ENCODE measurements at places on chromosomes 6 and 20.

DNA sequence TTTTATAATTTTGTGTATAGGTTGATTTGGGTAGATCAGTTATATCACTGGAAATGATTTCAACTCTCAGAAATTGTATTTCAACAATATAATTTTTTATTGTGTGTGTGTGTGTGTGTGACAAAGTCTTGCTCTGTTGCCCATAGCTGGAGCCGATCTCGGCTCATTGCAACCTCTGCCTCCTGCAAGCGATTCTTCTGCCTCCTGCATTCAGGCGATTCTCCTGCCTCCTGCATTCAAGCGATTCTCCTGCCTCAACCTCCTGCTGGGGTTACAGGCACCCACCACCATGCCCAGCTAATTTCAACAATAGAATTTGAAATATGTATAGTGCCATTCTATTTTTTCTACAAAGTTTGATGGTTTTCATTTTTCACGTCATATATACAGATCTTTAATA, 24.1 kb downstream of the AFDN start:
- DNase-seq = no peak

DNA sequence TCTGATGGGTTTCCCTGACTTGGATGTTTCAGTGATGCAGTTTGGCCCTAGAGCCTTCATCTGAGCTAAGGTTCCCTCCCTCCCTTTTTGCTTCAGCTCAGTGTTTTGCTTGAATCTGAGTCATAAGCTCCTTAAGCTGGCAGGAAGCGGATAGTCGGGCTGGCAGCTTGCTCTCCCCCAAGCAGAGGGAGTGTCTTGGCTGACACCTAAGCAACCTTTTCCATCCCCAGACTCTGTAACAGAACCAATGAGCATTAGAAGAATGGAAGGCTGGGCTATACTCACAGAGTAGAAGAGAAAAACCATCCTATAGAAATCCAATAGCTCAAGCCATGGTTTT, 98.3 kb downstream of the HAO1 start:
- DNase-seq = no peak

GRCh38 chr6:165737396-165737795, 74.4 kb upstream of the PDE10A start:
- no peak for DNase-seq

- no peak for DNase-seq
Observed at GRCh38 chr6:25346064-25346463, 66.9 kb downstream of the CARMIL1 start.

DNA sequence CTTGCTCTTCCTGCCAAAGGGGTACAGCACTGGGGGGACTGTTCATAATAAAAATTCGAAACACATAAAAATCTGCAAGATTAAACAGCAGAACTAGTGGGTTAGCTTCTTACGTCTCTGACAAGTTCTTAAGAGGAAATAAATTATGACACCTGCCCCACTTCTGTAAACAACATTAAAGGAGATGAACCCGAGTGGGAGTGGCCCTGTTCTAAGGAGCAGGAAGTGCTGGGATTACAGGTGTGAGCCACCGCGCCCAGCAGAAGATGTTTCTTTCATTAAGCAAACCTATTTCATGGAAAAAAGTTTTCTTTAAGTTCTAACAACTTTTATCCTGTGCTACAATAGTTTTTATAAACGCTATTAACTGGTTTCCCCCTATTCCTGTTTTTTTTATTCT, 24.6 kb downstream of the USP45 start:
- DNase-seq = no peak

DNA sequence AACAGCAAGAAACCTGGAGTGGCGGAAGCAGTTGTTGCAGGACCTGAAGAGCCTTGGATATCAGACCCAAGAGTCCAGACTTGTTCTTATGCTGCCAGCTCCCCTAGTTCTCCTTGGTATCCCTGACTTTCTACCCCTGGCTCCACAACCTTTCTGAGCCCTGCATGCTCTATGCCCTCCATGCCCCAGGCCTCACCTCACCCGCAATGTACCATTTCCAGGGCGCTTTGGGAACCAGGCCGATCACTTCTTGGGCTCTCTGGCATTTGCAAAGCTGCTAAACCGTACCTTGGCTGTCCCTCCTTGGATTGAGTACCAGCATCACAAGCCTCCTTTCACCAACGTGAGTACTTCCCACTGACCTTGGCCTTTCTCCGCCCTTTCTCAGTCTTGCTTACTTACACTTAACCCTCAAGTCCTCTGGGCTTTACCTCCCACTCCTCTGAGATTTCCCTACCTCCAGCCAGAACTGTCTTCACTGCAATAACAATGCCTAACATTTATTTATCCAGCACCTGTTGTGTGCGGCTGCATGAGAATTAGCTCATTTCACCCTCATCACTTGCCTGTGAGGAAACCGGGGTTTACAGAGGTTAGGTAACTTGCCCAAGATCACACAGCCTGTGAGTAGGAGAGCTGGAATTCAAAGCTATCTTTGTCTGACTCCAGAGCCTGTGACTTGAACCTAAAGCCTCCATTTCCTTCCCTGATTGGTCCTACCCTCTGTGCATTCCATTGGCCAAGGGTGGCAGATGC, 2.3 kb downstream of the POFUT1 start:
- no peak for DNase-seq

DNA sequence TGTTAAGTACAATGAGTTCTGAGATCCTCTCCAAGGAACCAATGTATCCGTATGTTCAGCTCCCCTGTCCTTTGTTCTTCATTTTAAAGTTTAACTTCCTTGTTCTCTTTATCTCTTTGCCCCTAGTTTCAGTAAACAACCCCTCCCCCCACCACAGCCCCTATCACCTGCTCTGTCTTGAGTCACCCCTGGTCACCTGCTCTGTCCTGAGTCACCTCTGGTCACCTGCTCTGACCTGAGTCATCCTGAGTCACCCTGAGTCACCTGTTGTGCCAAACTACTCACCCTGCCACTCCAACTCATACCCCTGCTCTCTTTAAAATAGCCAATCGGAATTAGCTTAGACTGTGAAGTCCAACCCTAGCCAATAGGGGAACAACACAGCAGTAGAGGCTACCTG, 288.7 kb upstream of the CDYL start:
- peak; percentile 5 for DNase-seq

DNA sequence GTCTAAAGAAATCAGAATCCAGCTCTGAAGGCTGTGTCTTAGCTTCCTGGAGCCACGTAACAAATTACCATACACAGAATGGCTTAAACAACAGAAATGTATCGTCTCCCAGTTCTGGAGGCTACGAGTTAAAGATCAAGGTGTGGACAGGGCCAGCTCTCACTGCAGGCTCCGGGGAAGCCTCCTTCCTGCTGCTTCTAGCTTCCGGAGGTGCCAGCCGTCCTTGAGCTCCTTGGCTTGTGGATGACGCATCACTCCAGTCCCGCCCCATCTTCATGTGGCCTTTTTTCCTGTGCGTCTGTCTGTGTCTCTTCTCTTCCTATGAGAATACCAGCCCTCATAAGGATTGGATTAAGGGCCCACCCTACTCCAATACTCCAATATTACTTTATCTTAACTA, 319.1 kb upstream of the QKI start:
- no peak for DNase-seq

DNA sequence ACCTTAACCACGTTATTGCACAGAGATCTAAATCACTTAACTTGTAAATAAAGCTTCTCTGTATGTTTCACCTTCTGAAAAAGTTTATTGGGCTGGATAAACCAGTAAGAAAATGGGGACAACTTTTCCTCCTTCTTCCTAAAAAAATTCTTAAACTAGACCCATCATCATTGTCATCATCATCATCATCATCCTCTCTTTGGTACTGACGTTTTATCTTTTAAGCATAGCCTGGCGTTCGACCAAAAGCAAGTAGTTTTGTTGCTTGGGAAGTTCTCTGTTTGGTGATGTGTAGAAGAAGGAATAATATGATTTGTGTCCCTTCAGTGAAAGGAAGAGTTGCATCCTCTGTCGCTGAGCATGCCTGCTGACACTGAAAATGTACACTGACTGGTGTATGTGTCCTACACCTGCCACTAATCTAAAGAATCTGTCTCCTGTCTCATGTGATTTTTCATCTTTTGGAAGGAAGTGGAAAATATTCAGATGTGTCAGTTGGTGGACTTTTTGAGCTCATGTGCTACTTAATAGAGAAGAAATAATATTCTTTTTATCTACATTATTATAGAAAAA, 2.5 kb downstream of the CLVS2 start:
- DNase-seq = no peak

- DNase-seq = no peak
Observed at GRCh38 chr20:52383995-52384621, 192.5 kb upstream of the ZFP64 start.

- DNase-seq = no peak
Observed at GRCh38 chr6:41404182-41404845, 68.9 kb downstream of the NCR2 start.

GRCh38 chr6:89258912-89259311, 41.8 kb upstream of the GABRR1 start:
- no peak for DNase-seq

DNA sequence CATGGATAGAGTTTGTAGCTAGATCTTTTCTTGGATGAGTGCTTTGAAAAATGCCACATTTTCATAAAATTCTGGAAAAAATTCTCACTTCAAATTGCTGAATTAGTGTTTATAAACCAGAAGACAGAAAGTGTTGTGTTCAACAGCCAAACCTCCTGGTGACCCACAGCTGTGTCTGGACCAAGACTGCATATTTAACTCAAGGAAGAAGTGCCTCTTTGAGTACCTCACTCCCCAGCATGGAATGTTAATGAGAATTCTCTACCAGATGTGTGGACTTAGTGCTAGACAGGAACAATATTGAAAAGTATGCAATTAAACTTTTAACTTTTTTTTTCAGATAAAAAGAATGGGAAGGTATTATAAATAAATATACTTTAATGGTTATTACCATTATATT, 609.3 kb downstream of the COL12A1 start:
- no peak for DNase-seq

DNA sequence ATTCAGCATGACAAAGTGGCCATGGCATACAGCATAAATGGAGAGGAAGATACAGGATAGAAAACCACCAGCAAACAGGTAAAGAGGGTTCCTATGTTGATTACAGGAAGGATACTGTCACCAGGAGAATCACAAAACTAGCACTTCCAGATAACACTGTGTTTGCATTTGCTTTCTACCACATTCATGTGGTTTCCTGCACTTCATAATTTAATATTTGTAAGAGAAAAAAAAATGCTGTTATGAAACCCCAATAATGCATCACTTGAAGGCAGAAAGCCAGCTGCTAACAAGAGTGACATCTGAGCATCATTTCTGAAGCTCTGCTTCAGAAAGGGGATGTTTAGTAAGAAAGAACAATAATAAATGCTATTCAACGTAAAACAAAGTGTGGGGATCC, 106.6 kb downstream of the ATXN1 start:
- no peak for DNase-seq

GRCh38 chr6:122337645-122338044, 61.8 kb upstream of the HSF2 start:
- no peak for DNase-seq

DNA sequence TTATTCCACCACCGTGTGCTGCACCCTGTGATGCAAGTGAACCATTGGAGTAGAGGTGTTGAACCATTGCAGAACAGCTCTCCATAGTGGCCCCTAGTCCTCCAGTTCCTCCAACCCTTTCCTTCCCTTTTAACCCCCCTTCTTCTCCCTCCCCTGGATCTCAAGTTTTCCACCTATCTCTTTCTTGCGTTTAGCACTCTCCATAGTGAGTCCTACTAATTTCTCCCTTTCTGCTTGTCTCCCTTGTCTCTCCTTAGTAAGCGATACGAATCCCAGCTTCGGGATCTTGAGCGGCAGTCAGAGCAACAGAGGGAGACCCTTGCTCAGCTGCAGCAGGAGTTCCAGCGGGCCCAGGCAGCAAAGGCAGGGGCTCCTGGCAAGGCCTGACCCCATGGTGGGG, 1.1 kb downstream of the PFDN6 start:
- no peak for DNase-seq

DNA sequence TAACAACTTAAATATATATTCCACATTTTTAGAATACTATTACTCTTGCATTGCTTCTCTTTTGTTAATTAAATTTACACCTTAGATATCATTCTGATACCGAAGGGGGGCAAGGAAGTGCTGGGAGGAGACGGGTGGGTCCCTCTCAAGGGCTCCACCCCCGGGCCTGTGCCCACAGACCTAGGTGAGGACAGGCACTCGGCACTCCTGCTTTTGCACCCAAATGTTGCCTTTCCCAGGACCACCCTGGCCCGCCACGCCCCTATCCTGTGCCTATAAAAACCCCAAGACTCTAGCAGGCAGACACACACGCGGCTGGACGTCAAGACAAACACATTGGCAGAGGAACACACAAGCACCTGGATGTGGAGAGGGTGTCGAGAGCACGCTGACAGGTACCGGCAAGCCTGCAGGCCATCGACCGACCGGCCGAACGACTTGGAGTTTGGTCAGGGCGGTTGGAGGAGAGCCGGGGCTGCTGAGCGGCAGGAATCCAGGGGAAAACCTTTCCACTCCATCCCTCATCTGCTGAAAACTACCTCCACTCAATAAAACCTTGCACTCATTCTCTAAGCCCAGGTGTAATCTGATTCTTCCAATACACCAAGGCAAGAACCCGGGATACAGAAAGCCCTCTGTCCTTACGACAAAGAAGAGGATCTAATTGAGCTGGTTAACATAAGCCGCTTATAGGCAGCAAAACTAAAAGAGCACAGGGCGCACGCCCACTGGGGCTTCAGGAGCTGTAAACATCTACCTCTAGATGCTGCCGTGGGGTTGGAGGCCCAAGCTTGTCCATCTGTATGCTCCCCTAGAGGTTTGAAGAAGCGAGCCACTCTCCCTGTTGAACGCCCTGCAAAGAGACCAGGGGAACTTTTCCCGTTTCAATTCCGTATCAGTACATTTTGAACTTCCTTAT, 197.4 kb upstream of the PRSS16 start:
- no peak for DNase-seq

DNA sequence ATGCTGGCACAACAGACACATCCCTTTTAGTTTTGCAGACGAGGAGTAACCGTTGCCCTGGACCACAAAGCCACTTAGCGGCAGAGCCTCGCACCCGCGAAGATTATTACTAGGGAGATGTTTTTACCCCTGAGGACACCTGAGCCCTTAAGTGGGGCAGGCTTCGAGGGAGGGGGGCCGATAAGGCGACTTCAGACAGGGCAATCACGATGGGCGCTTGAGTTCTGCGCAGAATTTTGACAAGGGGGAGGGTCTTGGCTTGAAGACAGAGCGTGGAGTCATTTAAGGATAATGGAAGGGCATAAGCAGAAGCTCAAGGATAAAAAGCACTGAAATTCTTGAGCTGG, 650 bp upstream of the TTK start:
- DNase-seq = no peak

DNA sequence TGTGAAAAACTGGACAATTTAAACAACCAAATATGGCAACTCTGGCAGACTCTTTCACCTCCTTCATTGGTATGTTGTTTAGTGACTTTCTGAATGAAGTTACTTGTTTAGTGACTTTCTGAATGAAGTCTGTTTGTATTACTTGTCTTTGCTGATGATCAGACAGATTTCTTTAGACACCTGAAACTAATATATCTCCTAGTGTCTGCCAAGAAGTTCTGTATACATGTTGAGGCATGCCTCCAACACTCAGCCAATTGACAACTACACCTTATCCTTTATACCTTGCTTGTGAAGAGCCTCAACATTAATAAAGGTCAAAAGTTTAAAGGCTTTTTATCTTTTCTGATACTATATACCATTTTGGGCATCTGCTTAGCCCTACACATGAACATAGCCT, 725.4 kb upstream of the EPHA7 start:
- DNase-seq = no peak

GRCh38 chr6:14240411-14241166, 123.0 kb downstream of the CD83 start:
- DNase-seq = no peak

All from activated CD4-positive, alpha-beta T cell treated with anti-CD3 and anti-CD28 coated beads, Interleukin-2, amount 50 U/mL, for 48 hours (primary cell).